CD4-positive, alpha-beta T cell treated with Interleukin-10 for 1 hour (primary cell): ENCODE measurements at places on chromosomes 5 and 9.

- DNase-seq, result no peak
Measured at GRCh38 chr9:133770076-133770777, 32.1 kb upstream of the SARDH start.

- no peak for DNase-seq
Measured at GRCh38 chr9:74309654-74310053, 187.5 kb upstream of the RORB start.

GRCh38 chr5:54518818-54519508 is 1.4 kb downstream of the SNX18 start:
- DNase-seq, result no peak

- no peak for DNase-seq
Measured at GRCh38 chr5:80240368-80240986, 15.4 kb downstream of the SERINC5 start.

GRCh38 chr9:99013550-99013949 is 69.8 kb downstream of the COL15A1 start:
- DNase-seq, result peak; percentile 13

GRCh38 chr5:66342341-66342880 is 198.3 kb downstream of the SREK1 start:
- DNase-seq, result no peak

DNA sequence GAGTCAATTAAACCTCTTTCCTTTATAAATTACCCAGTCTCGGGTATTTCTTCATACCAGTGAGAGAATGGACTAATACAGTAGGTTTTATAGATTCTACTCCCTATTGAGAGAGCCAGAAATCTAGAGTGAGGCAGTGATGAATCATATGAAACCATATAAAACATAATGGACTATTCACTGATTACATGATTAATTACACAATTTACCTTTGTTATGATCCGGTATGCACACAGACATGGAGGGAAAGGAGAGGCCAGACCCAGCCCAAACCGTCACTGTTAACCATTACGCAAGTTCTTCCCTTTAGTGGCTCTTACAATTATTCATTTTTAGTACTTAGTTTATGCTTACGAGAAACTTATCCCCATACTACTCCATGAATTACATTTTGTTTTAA is 205.0 kb downstream of the DNAH5 start:
- no peak for DNase-seq

GRCh38 chr9:132857616-132858342 is 20.3 kb downstream of the AK8 start:
- DNase-seq, result no peak

DNA sequence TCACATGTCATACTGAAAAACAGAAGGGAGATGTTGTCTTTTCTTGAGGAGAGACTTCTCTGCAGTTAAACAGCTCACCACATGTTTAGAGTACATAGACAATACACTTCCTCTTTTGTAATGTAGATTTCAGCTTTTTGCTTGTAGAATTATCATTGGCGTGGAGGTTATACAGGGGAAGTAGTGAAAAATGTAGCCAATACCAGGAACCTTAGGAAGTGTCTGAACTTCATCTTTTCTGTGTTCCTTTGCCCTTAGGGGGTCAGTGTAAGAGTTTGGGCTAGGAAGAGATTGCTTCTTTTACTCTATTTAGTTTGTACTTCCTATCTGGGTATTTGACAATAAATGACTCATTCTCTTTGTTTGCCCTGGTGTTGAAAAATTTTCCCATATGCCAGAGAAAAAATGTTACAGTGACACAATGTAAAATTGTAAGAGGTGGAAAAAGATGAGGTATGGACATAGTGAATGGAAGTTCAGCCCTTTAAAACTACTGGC is 21.0 kb upstream of the CDKN2B start:
- DNase-seq, result no peak

- no peak for DNase-seq
Measured at GRCh38 chr5:37988454-37989046, 148.7 kb upstream of the GDNF start.

DNA sequence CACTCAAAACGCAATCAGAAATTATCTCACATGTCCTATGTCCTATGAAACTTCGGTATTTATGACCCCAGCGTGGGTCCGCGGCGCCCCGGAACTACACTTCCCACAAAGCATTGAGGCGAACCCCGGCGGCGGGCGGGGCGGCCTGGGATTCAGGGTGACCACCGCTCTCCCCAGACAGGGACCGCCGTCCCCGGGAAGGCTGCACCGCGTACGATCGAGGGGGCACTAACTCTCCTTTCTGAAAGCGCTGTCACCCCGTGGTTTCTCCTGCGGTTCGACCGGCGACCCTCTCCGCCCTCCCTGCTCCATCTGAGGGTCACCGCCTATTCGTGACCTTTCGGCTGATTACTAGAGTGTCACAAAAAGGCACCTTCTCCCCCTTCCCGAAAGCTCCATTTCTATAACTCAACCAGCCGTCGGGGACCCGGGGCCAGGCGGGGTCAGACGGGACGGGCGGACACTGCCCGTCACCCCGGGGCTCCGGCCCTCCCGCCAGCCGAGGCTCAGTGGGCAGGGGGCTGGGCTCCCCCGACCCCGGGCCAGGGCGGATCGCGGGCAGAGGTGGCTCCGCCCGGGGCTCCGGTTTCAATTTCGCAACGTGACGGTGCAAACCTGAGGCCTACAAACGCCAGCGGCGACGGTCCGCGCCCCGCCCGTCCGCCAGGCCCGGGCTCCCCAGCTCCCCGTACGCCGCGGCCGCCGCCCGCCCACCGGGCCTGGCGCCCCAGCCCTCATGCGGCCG is 1.3 kb downstream of the ECPAS start:
- peak; percentile 58 for DNase-seq

- DNase-seq, result no peak
Measured at GRCh38 chr9:81637276-81637675, 52.1 kb downstream of the TLE1 start.

GRCh38 chr9:96021551-96022444 is 146.3 kb downstream of the ERCC6L2 start:
- DNase-seq, result no peak

GRCh38 chr5:95102080-95102479 is 182.8 kb downstream of the MCTP1 start:
- no peak for DNase-seq

DNA sequence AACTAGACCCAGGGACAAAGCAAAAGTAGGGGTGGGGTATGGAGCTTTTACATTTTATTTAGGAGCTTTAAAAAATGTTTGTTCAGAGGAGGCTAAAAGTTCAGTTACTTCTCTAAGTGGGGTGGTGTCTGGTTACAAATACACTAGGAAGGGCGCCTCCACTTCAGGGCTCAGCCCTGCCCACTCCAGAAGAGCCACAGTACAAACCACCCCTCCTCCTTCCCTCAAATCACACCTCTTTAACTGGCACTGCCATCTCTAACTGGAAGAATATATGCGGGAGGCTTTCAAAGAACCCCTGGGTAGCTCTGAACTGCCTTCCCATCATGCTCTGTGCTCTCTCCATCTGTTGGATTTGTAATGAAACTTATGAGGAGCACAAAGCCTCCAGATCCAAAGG is 98.8 kb upstream of the NFIB start:
- DNase-seq, result no peak

DNA sequence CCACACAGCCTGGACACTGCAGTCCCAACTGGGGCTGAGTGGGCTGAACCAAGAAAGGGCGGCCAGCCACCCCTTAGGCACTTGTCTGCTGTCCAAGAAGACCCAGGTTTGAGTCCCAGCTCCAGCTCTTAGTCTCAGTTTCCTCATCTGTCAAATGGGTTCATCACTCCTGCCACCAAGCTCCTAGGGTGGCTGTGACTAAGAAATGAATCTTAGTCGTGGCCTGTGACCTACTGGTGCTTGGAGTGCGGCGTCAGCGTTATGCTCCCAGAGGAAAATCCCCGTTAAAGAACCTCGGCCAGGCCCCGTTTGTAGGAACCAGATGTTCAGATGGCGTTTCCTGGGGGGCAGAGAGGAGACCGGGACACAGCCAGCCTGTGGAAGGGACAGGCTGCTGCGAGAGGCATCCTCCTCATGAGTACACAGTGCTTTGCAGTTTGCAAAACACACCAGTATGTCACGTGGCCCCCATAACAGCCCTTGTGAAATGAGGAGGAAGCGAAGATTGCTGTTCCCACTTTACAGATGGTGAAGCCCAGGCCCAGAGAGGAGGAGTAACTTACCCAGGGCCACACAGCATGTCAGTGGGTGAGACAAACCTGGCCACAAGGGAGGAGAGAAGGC is 3.3 kb downstream of the FIBCD1 start:
- DNase-seq, result no peak

DNA sequence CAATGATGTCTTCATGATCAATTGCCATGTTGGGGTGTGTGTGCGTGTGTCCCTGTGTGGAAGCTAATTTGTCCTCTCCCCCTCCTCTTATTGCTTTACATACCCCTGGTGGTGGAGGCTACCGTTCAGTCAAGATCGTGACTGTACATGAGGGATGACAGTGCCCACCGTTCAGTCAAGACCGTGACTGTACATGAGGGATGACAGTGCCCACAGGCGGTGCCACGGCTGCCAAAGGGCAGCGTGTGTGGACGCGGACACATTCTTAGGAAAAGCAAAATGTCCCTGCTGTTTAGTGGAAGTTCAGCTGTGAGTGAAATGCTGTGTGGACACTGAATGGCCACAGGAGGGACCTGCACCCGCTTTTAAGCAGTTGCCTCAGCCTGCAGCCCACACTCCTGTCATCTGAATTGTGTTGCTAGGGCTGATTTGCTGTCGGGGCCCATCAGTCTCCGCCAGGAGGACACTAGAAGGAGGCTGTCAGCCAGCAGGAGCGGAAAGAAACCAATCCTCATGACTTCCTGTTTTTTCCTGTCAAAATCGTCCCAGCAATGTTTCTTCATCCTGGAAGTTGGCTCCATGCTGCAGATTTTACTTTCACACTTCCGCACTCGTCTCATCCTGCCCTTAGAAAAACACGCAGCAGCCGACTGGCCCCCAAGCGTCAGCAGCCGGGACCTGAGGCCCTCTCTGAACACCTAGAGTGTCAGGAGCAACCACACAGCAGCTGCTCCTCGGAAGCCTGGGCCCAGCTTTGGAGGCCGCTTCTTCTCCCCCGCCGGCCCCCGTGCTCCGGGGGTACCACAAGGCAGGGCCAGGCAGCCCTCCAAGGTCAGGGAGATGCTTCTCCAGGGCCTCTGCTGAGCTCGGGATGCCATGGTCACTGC is 9.1 kb downstream of the OR2V1 start:
- no peak for DNase-seq

GRCh38 chr5:140298183-140298601 is 4.7 kb downstream of the PFDN1 start:
- DNase-seq, result no peak

- DNase-seq, result no peak
Measured at GRCh38 chr5:144004146-144004545, 166.3 kb downstream of the YIPF5 start.

- DNase-seq, result no peak
Measured at GRCh38 chr9:19550009-19550408, 141.2 kb downstream of the ACER2 start.

GRCh38 chr9:93007529-93008058 is 50.9 kb upstream of the SUSD3 start:
- no peak for DNase-seq

DNA sequence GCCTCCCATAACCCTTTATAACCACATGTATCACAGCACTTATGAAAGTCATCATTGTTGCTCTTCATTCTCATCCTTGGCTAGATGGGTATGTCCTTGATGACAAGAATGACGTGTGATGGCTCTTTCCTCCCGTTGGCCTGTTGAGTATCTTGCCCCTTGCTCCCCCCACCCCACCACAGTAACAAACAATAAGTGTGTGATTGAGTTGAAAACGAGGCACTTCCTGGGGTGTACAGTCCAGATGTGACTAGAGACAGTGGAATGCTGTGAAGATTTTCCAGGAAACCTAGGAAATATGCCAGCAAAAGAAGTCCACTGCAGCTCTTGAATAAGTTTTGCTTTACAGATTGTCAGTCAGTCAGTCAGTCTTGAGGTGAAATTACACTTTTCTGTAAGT is 262.5 kb downstream of the ELAVL2 start:
- no peak for DNase-seq

- no peak for DNase-seq
Measured at GRCh38 chr5:100424787-100425186, 110.4 kb upstream of the FAM174A start.

DNA sequence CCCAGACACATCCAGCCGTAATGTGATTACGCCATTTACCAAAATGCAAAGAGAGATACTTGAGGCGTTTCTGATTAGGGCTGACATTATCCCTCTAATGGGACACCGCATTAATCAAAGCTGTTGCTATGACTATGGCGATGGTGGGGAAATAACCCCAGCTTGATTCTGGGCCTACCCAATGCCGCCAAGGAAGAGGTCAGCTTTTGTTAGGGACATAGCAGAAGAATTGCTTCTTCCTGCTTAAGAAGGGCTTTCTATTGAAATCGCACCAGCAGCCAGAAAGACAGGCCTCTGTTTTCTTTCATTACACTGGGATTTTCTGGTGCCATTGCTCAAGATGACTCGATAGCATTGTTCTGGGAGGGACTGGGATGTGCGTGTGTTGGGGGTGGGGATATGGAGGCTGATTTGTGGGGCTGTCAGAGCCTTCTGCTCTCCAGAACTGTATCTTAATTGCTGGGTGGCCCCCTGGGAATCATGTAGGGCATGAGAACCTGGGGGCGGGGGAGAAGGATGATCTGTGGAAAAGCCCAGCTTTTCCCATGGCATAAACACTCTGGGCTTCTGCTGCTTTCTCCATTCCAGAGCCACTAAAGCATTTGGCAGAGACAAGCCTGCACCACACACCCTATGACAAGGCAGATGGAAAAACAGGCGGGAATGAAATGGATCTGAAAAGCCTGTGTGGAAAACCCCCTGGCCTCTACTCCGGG is 106.5 kb upstream of the RAD23B start:
- no peak for DNase-seq

GRCh38 chr5:104754311-104754995 is 1191.9 kb upstream of the NUDT12 start:
- no peak for DNase-seq

GRCh38 chr5:133884569-133885311 is 83.7 kb downstream of the C5orf15 start:
- DNase-seq, result no peak

DNA sequence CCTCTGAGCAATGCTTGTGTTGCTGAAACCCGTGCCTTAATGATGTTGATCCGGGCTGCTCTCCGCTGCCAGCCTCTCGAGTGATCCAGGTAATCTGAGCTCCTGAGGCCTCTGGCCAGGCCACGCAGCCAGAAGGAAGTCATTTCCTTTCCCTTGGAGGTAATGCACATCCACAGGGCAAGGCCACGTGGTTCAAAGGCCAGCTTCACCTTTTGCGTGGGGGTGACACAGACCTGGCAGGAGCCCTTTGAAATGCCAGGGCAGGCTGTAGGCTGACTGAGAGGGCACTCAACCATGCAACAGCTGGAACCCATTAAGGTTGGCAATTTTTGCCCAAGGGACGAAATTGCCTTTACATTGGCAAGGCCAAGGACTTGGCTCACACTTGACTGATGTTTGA is 80.4 kb downstream of the LIX1 start:
- DNase-seq, result no peak

- no peak for DNase-seq
Measured at GRCh38 chr5:18202164-18202563, 567.9 kb downstream of the TAF11L14 start.

DNA sequence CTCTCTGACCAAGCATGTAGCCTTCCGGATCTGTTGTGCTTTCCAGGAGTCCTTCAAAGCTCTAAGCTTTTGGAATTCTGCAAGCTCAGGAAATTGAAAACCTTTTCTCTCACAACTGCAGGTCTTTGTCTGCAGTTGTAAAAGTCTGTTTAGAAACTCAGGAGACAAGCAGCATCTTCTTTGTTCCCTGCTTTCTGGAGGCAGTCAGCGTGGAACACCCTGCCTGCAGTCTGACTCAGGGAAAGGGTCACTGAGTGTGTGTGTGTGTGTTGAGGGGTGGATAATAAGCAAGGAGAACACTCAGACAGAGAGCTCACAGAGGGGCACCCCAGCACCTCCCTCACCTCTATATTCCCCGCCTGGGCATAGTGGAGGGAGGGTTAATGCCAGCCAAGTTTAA is 29.1 kb downstream of the KCNIP1 start:
- DNase-seq, result no peak
